A375 (cell line): ENCODE measurements at places on chromosomes 6 and 20. TPM values are rescaled to one million over a fixed set of nuclear protein-coding genes. Genes with fewer than 3 reads are reported as not detected.

ULBP3 gene
- 7.1 and 14.2 TPM in 2 replicates for total RNA-seq

MYH7B gene
- 0.04 and 0.13 TPM in 2 replicates for total RNA-seq

OPRL1 gene
- 0.34 and 0.41 TPM in 2 replicates for total RNA-seq

CST3 gene
- total RNA-seq = 168 and 221 TPM in 2 replicates

TINAG gene
- total RNA-seq = not detected in 2 replicates

CYP21A2 gene
- total RNA-seq = not detected in 2 replicates

SYCP2 gene
- total RNA-seq = 0.38 and 1.5 TPM in 2 replicates

ATP5F1E gene
- total RNA-seq = 61.8 and 79.6 TPM in 2 replicates

JAG1 gene
- 20.1 and 27.2 TPM in 2 replicates for total RNA-seq

COL21A1 gene
- 0.13 and 0.53 TPM in 2 replicates for total RNA-seq

SMOC2 gene
- not detected in 2 replicates for total RNA-seq

PRSS35 gene
- total RNA-seq = 0.23 TPM in 1 of 2 replicates, not detected in the other

RPS6KA2 gene
- 10.5 and 14.1 TPM in 2 replicates for total RNA-seq
